ENCODE measurements at places on chromosomes 2 and 18.
A peak's percentile ranks its signal among the peaks of the same experiment; 100 is the strongest.

DNA sequence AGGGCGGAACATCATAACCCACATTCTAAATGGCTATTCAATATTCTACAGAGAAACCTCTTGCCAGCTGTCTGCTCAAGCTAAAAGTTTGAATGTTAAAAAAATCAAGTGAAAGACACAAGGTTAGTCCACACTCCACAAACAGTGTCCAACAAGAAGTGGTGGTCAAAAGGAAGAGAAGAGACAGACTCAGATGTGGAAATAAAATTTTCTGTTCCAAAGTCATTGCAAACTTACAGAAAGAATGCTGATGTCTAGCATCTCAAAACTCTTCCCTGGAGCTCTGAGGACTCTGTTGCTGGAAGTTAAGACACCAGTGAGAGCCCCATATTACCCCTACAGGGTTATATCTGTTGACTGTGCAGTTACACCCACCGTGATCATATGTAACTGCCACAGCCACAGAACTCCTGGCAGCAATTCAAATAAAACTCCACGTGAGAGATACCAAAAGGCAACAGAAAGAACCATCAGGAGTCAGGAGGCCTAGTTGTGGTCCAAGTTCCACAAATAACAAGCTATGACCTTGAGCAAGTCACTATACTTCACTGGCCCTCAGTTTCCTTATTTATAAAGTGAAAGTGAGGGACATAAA, 60.9 kb downstream of the AAK1 start:
- DNase-seq: no peak

- no peak for DNase-seq
These were observed 48.6 kb downstream of the PLB1 start for GRCh38 chr2:28544405-28544921.

GRCh38 chr2:135960656-135961551, 24.5 kb downstream of the DARS1 start:
- no peak for DNase-seq

DNA sequence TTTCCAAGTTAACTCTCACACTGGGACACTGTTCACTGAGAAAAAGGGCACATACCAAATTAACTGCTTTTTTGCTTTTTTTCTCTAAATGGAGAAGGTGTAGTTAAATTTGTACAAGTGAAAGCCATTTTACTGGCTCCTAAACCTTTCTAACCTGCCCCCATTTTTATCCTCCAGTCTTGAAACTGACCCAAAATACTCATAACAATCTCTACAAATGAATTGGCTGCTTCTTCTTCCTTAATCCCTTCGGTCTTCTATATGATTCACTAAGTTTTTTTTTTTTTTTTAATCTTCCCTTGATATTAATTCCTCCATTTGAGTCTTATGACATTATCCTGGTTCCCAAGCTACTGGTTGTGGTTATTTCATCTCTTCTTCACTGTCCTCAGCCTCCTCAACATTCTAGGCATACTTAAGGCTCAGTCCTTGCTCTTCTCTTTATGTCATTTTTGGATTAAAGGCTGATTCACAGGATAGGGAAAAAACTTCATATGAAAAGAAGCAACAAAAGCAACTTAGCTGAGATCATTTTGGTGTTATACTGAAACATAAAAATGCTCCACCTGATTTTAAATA, 19.8 kb downstream of the ORC2 start:
- no peak for DNase-seq

- DNase-seq: no peak
These were observed 33.9 kb downstream of the LAMA3 start for GRCh38 chr18:23723121-23723520.

DNA sequence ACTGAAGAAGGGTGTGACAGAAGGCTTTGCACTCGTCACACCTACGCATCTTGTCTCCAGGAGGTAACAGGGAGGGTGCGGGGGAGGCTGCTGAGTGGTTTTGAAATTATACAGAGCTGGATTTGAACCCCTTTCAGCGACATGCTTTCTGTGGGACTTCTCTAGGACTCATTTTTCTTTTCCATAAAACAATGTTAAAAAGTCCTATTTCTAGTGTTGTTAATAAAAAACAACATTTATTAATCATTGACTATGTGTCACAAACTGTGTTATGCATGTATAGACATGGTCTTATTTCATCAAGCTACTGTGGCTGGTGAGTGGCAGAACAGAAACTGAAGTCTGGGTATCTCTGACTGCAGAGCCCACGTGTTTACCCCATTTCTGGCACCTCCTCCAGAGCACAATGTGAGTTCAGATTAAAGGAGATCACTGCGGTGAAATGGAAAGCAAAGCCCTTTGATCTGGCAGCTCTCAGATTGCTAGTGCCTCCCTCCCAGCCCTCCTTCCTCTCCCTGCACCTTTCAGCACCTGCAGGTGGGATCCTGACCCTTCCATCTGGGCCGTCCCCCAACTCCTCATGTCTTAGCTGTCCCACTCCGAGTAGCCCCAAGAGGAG, 315.5 kb upstream of the MYT1L start:
- DNase-seq: peak; percentile 30

- no peak for DNase-seq
These were observed 270.7 kb upstream of the HNMT start for GRCh38 chr2:137693534-137693933.
